Hematopoietic multipotent progenitor cell (in vitro differentiated cells): ENCODE measurements at places on chromosomes 5 and 9.

DNA sequence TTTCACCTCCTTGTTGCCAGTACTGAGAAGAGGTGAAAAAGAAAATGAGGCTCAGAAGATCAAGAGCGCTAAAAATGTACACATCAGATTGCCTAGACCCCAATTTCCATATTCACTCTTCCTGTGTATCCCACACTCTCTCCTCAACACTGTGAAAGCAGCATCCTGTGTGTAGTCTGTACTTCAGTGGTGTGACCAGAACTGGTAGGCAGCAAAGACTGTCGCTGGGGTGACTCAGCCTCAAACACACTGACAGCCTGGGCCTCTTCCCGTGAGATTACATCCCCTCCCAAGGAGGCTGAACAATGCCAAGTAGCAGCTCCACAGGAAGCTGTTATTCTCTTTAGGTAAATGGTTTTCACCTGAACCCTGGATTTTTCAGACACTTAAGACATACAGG is 135.5 kb downstream of the CCDC192 start:
- no peak for DNase-seq

GRCh38 chr5:82057051-82057450 is 85.2 kb downstream of the ATG10 start:
- DNase-seq = no peak

DNA sequence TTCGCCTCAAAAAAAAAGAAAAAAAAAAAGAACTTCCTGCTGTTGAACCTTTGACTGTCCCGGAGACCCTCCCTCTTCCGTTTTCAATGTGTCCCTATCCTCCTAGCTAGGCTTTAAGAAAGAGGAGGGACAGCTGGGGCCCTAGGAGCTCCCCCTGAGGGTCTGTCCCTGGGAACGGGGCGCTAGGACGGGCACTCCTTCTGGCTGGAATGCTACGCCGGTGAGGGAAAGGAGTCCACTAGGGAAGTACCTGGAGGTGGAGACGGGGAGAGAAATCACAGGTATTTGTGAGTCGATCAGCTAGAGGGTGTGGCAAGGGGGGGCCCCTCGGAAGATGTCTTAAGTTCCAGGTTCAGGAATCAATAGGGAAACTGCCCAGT is 4.6 kb downstream of the SIT1 start:
- DNase-seq = no peak

DNA sequence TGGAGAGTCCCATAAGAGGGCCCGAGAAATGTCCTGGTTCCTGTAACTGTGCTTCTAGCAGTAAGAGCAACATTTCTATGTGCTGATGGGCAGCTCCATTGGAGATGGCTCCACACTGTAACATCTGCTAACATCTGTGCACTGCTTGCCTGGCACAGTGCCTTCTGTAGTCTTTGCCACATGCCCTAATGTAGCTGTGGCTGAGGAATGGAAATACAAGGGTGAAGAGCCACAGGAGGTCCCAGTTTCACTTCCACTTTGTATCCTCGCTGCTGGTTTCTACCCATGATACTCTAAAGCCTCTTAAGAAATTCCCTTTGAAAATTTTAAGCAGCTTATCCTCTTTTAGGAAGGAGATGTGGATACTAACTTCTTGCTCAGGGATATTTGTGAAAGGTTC is 97.4 kb downstream of the HOMER1 start:
- no peak for DNase-seq

DNA sequence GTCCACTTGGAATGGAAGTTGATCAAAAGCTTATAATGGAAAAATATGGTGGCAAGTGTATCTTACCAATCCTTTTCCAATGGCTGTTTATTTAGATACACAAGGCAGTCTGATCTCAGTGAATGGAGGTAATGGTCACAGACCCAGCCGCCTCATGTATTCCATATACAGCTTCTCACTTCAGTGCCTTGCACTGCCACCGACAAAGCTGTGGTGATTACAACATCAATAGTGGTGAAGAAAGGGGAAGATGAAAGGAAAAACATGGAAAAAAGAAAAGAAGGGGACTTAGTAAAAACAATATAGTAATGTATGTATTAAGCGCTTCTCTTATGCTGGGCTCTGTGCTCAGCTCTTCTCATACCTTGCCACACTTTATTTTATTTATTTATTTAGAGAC is 297.3 kb upstream of the RASA1 start:
- no peak for DNase-seq

DNA sequence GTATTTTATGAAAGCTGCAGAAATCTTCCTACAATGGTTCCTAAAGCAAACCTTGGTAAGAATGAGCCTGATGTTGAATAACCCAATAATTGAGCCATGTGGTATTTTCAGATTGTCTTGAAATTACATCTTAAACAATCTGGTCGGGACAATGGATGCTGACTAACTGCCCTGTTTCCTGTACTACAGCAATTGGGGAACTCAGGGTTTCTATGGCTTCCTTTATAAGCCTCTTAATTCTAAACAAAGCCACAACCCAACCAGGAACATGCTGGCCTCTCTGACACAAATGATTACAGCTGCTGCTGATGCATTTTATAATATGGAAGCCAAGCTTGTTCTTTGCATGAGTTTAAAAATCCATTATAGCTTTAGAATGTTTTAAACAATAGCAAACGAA is 30.2 kb downstream of the PTPN3 start:
- DNase-seq = peak; percentile 89

DNA sequence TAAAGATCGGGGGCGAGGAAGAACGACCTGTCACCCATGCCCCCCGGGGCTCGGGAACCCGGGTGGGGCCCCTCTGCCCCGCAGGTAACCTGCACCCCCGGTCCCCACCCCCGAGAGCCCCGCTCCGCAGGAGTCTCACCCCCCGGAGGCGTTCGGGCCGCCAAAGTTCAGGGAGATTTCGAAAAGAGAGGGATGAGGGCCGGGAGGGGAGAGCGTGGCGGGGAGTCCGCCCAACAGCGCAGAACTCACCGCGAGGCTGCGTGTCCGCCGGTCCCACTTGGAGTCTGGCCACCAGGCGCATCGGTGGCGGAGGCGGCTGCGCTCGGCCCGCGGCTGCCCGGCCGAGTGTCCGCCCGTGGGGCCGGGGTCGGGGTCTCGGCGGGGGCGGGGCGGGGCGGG is at the start of gene PHF19:
TSS of gene PHF19 (minus strand) at position 347 of the 399 bp plus-strand sequence. CDS start 2,447 bp downstream, outside the sequence.
- no peak for DNase-seq

DNA sequence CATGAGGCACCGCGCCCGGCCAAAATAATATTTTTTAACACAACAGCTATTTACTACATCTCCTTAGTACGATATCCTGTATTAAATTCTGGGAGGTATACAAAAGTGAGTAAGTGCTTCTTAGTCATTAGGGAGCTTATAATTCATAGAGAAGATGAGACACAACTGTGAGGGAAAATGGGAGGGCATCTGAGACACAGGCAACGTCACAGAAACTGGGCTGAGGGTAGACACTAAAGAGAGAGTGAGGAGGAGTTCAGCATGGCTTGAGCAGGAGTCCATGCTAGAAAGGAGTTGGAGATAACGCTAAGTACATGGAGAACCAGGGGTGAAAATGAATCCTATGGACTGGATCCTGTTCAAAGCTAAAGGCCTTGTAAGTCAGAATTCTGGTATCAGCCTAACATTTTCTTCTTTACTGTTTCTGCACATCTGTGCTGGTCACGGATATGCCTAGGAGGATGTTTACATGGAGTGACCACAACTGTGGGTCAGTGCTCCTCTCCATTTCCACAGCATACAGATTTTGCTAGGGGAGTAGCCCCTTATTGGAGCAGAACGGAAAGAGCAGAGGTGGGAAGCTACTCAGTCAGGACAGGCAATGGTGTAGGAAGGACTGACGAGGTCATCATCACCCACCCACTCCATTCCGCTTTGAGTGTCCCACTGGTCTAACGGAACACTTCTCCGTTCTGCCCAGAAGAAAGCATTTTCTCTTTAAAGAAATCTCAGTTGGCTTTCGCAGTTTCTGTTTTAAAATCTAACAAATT is 310.4 kb upstream of the EFNA5 start:
- no peak for DNase-seq

DNA sequence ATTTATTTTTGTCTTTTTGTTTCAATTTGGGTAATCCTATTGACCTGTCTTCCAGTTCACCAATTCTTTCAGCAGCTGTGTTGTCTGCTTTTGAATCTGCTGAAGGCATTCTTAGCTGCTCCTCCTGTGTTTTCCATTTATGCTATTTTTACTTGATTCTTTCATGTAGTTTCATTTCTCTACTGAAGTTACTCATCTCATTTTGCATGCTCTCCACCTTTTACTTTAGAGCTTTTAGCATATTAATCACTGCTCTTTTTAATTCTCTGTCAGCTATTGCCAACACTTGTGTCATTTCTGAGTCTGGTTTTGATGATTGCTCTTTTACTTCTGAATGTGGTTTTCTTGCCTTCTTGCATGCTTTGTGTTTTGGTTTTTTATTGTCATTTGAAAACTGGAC is 496.0 kb upstream of the CLINT1 start:
- no peak for DNase-seq

GRCh38 chr9:125747765-125748445 is 732 bp downstream of the PBX3 start:
- DNase-seq = peak; percentile 26

GRCh38 chr9:128523199-128523925 is 18.8 kb downstream of the GLE1 start:
- DNase-seq = no peak

DNA sequence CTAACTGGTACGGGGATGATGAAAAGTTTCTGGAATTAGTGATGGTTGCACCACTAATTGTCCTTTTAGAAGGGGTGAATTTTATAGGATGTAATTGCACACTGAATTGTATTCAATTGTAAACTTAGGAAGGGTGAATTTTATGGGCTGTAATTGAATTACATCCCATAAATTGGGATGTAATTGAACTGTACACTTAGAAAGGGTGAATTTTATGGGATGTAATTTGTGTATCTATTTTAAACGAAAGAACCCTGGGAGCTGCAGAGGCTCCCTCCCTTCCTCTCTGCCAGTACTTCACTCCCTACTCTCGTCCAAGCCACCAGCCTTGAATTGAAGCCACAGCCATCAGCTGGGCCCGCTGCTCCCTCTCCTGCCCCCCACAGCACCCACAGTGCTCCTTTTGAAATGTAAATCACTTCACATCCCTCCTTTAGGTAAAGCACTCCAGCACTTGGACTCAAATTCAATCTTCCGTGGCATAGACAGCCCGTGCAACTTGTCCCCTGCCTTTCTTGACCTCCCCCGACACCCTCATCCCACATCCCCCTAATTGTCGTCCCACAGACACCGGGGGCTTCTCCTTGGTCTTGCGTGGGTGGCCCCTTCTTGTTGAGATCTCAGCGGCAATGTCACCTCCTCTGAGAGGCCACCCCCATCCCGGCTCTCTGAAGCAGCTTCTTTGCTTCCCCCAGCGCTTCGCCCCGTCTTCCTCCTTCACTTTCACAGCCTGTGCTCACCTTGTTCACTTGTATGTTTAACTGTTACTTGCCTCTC is 84.2 kb upstream of the HRH2 start:
- DNase-seq = no peak

DNA sequence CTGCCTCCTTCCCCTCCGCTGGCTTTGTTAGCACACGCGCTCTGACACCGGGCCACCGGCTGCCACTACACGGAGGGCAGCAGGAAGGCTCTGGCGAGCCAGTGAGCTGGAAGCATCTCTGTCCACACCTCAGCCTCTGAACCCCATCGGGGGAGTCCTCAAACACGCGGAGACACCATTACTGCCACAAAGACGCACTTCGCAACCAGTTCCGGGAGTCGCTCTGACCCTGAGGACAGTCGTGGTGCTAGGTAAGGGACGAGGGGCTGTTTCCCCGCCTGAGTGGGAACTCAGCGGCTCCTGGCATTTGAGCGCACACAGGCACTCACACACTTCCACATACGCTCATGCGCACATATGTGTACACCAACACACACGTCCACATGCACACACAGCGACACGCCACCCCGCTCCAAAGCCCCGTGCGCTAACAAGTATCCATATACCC is 160.0 kb downstream of the C9orf152 start:
- no peak for DNase-seq

- DNase-seq = no peak
These were observed 316.9 kb downstream of the ADGRV1 start for GRCh38 chr5:90875456-90875855.

DNA sequence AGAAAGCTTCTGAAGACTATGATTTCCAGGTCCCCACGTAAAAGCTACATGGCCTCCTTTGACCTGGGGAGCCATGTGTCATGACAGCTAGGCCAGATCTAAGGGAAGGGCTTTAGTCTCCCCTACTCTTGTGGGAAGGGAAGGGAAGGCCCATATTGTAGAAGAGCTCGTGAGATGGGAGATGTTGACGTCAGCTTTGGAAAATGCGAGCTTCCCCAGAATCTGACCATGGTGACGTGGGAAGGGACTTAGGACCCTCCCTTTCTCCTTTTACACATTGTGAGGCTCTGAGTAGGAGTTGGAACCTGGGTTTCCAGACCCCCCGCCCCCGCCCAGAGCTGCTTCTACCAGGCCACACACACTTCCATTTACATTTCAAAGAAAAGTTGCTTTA is 165.5 kb downstream of the SYK start:
- DNase-seq = no peak

DNA sequence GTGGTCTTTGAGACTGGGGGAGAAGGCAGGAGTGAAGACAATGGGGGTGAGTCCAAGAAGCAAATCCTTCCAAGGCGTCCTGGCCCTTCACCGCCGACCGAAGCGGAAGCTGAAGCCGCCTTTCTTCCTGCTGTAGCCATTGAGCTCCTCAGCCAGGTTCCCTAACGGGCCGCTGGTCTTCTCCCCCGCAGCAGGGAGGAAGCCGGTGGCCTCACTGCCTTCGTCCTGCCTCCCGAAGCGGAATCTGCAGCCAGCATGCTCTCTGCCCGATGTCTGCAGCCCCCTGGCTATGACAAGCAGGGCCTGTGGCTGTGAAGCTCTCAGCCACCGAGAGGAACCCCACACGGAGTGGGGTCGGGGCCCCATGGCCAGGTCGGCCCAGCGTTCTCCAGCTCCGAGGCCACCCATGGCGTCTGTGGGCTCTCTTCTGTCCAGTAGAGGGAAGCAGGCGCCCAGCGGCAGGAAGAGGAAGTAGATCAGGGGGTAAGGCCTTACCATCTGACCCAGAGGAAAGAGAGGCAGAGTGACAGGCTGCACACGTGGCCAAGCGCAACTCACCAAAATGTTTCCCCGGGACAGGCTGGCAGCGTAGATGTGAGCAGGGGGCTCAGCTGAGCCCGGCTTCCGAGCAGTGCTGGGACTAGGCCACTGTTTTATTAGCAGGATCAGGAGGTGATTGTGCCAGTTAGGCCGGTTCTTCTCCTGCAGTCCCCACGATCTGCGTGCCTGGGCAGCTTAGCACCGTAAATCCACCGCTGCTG is 3.1 kb downstream of the QRFP start:
- peak; percentile 76 for DNase-seq

GRCh38 chr9:92534204-92534603 is 1.6 kb downstream of the ECM2 start:
- no peak for DNase-seq

DNA sequence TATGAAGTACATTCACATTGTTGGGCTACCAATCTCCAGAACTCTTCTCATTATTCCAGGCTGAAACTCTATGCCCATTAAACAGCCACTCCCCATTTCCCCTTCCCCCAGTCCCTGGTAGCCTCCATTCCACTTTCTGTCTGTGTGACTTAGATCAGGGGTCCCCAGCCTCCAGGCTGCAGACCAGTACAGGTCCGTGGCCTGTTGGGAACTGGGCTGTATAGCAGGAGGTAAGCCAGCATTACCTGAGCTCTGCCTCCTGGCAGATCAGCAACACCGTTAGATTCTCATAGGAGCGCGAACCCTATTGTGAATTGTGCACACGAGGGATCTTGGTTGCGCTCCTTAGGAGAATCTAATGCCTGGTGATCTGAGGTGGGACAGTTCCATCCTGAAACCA is 23.1 kb downstream of the ZNF618 start:
- DNase-seq = no peak
